Central memory CD4-positive, alpha-beta T cell (primary cell): ENCODE measurements at places on chromosomes 16 and 17.

DNA sequence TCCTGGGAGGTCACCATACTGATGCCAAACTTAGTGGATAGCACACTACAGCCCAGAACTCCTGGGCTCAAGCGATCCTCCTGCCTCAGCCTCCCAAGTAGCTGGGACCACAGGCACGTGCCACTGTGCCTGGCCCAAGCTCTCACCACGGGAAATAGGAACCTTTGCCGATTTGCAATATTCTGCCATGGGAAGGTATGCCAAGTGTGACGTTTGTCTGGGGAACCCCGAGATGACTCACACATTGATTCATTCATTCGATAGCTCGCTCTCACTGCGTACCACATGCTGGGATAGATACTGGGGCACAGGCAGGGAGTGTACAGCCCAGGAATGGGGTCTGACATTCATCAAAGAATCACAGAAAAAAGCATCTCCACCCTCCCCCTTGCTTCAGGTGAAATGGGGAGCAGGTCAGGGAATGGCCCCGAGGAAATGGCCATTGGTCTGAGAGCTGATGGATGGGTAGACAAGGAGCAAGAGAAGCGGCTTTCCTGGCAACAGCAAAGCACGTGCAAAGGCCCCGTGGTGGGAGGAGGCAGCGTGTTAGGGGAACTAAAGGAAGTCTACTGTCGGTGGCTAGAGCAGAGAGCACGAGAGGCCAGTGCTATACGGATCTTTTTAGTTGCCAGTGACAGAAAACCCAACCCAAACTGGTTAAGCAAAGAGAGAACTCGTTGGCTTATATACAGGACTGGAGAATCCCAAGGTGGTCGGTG is 44.1 kb downstream of the DNAH17 start:
- DNase-seq, result peak; percentile 4

GRCh38 chr16:22325598-22326368 is 28.6 kb downstream of the POLR3E start:
- no peak for DNase-seq

DNA sequence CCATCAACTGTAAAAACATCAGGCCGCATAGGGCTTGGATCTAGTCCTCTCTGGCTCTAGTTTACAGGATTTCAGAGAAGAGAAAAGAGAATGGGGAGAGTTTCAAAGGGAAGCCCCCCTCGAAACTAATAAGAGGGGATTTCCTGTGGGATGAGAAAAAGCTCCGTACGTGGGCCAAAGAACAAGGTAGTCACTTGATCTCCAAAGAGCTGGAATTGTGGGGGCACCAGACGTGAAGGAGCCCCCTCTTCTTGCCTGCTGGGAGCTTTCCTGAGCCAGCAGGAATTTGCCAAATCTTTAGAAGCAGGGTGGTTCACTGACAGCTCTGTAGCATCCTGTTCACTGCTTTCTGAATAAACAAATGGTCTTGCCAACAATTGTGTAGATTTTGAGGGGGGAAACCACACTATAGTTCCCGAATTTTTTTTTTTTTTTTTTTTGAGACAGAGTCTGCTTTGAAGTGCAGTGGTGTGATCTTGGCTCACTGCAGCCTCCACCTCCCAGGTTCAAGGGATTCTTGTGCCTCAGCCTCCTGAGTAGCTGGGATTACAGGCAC is 7.0 kb upstream of the TMIGD1 start:
- no peak for DNase-seq

DNA sequence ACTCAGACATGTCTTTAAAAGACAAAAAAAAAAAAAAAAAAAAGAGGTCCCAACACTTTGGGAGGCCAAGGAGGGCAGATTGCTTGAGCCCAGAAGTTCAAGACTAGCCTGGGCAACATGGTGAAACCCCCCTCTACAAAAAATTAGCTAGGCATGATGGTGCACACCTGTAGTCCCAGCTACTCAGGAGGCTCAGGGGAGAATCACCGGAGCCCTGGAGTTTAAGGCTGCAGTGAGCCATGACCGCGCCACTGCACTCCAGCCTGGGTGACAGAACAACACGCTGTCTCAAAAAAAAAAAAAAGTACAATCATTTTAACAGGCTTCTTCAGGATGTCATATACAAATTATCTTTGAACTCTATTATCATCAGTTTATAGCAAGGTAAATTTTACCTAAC is 22.0 kb downstream of the C16orf87 start:
- DNase-seq, result no peak

GRCh38 chr16:71421911-71422310 is 19.9 kb downstream of the TLE7 start:
- no peak for DNase-seq

DNA sequence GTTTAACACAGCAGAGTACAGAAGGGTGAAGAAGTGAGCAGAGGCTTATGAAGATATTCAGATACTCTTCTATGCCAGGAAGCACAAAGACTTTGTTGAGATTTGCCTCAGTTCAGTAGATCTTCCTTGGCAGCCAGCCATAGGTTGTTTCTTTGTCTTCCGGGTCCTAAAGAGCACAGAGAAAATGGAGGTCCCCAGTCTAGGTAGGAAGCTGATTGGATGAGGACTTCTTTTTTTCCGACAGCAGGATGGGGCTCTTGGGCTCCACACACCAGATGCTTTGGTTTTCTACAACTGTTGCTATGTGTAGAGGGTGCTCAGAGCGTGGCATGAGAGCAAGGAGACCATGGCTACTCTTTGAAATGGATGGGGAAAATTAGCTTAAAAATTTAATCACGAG is 8.3 kb upstream of the CDC6 start:
- DNase-seq, result no peak

DNA sequence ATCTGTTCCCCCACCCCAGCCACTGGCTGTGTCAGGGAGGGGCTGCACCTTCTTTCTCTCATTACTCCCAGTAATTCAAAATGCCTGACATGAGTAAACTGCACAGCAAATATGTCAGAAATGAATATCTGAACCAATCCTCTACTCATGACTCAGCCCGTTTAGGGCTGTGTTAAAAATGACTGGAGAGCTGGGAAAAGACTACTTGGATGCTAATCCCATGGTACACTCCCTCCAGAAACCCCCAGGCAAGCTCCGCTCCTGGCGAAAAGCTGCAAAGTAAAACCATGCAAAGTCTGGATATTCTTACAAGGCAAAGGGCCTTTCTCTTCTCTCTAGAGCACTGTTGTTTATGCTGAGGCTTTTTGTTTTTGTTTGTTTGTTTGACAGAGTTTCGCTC is 448.1 kb upstream of the DYNLRB2 start:
- no peak for DNase-seq

DNA sequence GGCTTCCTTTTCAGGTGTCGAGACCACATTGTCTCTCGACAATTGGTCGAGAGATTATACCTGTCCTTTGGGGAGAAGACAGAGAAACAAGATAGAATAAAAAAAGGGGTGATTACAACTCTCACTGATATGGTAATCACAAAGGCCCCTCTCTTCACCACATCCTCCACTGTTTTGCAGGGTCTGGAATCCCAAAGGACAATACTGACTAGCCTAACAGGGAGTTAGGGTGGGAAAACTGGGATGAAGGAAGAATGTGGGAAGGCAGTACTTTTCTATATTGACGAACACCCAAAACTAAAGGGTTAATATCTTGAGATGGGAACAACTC is 6.1 kb downstream of the ABCA5 start:
- DNase-seq, result no peak

- no peak for DNase-seq
These were observed 9.0 kb downstream of the HLF start for GRCh38 chr17:55273579-55274354.

- no peak for DNase-seq
These were observed 49.5 kb downstream of the FTO start for GRCh38 chr16:53753431-53753830.

GRCh38 chr17:10091046-10091445 is 107.4 kb downstream of the GAS7 start:
- no peak for DNase-seq

- DNase-seq, result no peak
These were observed 656 bp upstream of the FUS start for GRCh38 chr16:31179219-31179746.

- DNase-seq, result peak; percentile 55
These were observed 4.7 kb upstream of the MMP15 start for GRCh38 chr16:58020628-58021521.

GRCh38 chr17:29103341-29103740 is 60.4 kb downstream of the PIPOX start:
- DNase-seq, result no peak

DNA sequence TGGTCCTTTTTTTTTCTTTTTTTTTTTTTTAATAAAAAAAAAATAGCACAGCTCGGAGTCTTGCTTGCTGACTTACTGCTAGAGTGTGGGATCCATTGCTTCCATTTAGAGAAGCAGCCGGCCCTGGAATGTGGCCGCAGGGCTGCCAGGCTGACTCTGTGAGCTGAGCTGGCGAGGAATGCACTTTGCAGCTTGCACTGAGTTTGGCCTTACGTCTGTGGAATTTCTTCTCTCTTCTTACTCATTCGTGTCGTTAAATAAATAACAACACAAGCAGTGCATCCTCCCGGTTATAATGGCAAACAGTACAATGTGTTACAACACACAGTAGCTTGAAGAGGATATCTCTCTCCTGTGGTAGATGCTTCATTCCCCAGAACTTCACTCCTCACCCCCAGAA is 69.2 kb downstream of the PRKCB start:
- no peak for DNase-seq

DNA sequence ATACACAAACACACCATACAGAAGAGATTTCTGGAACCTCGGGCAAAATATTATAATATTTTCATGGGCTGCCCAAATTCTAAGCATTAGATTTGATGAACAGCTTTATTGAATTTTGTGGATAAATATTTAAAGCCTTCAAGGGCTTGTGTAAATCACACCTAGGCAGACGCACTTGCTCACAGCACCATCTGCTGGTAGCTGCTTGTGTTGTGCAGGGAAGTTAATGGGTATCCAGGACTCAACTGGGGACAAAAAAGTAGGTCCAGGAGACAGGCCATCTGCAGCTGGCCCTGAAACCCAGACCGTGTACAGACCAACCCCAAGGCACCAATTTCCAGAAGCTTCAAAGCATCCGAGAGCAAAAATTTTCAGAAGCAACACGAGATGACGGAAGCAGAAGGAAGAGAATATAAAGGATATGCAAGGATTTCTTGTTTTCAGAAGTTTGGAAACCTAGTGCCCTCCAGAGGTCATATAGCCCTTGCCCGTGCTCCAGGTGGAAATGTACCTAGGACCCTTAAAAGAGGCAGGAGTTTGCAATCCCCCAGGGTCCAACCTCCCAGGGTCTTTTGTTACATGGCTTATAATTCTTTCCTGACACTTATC is 140.0 kb downstream of the CHD9NB start:
- DNase-seq, result no peak

- DNase-seq, result no peak
These were observed 1.7 kb downstream of the RABEP1 start for GRCh38 chr17:5283571-5284315.

GRCh38 chr17:12680993-12681392 is 15.3 kb downstream of the MYOCD start:
- DNase-seq, result no peak

GRCh38 chr16:3829631-3830536 is 50.6 kb downstream of the CREBBP start:
- no peak for DNase-seq

GRCh38 chr17:30472238-30472890 is 4.8 kb upstream of the GOSR1 start:
- no peak for DNase-seq
